Activated naive CD8-positive, alpha-beta T cell treated with anti-CD3 and anti-CD28 coated beads, Interleukin-2, amount 10 ng/mL, durations not matched to agents 7 days and 5 days (primary cell): ENCODE measurements at places on chromosomes 1 and 21. TPM values are rescaled to one million over a fixed set of nuclear protein-coding genes. Genes with fewer than 3 reads are reported as not detected.

Gene SELL
- 130 TPM for total RNA-seq

Gene PTGFR
- not detected for total RNA-seq

Gene EVA1B
- total RNA-seq = 14.1 TPM

Gene SLAMF8
- 1.8 TPM for total RNA-seq

Gene SPOCD1
- total RNA-seq = 0.36 TPM

Gene S100PBP
- 75.8 TPM for total RNA-seq

Gene MFSD2A
- total RNA-seq = 1.9 TPM

Gene CD2
- 227 TPM for total RNA-seq

Gene ELAPOR1
- 6.1 TPM for total RNA-seq

Gene LCE3D
- total RNA-seq = not detected

Gene NBPF4
- total RNA-seq = 0.20 TPM

Gene AADACL3
- not detected for total RNA-seq

- DNase-seq = no peak
These were observed 752.1 kb downstream of the NCAM2 start for GRCh38 chr21:21750124-21750825.

GRCh38 chr1:159965263-159965662 is 11.2 kb upstream of the SLAMF9 start:
- DNase-seq = no peak

- no peak for DNase-seq
These were observed 205.3 kb downstream of the PBX1 start for GRCh38 chr1:164764333-164764732.

DNA sequence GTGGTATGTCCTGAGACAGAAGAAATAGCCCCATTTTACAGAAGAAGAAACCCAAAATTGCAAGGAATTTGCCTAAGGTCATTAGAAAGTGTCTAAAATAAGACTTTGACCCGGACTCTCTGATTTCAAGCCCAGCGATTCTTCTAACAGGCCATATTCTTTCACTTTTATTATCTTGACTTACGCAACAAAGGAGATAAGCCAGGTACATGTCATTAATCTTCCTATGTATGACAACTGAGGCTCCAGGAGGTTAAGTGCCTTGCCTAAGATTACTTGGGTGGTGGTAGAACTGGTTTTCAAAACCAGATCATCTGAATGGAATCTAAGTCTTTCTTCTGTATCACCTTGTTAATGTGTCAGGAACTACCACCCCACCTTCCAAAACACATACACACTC is 124.3 kb downstream of the PBX1 start:
- DNase-seq = no peak

- DNase-seq = no peak
These were observed 15.3 kb upstream of the TGFBR3 start for GRCh38 chr1:91901231-91901630.

DNA sequence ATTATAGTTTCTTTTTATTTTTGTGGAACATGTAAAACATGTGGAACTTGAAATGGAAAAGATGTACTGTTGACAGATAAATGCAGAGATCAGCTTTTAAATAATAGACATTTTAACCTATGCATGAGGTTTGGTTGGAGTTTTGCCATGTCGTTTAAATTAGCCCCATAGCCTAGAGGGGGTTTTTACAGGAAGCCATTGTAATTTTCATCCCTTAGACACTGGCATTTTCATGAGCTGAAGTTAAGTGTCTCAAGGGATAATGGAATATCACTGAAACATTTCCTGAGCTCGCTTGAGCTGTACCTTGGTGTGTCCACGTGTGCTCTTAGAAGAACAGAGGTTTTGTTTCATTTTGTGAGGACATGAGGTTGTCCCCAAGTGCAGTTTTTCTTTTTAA is 54.2 kb downstream of the HMCN1 start:
- DNase-seq = no peak

- DNase-seq = no peak
These were observed 27.6 kb downstream of the IL10RB start for GRCh38 chr21:33293811-33294216.

GRCh38 chr1:10106756-10107475 is 74.2 kb downstream of the UBE4B start:
- DNase-seq = no peak

- no peak for DNase-seq
These were observed 49.9 kb downstream of the MAN1C1 start for GRCh38 chr1:25666460-25666859.

GRCh38 chr1:3795453-3796214 is 664 bp downstream of the LRRC47 start:
- DNase-seq = no peak

- DNase-seq = no peak
These were observed 9.0 kb upstream of the IFNGR2 start for GRCh38 chr21:33394260-33394659.

DNA sequence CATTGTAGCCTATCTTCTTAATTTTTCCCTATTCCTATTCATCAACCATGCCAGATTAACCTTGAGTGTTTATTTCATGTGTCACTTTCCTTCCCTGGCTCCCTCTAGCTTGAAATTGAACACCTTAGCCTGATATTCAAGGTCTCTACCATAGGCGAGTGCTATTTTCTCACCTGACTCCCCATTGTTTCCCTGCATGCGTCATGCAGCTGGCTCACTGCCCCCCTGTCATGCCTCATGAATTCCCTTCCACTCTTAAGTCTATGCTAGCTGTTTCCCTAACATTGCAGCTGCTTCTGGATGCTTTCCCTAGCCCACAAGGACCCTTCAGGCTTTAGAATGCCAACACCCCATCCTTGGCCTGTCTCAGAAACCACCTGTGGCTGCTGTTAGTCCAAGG is 56.7 kb upstream of the CD1D start:
- DNase-seq = no peak

GRCh38 chr1:62391369-62391971 is 45.4 kb upstream of the USP1 start:
- no peak for DNase-seq

GRCh38 chr1:215606564-215607168 is 39.6 kb downstream of the KCTD3 start:
- no peak for DNase-seq

DNA sequence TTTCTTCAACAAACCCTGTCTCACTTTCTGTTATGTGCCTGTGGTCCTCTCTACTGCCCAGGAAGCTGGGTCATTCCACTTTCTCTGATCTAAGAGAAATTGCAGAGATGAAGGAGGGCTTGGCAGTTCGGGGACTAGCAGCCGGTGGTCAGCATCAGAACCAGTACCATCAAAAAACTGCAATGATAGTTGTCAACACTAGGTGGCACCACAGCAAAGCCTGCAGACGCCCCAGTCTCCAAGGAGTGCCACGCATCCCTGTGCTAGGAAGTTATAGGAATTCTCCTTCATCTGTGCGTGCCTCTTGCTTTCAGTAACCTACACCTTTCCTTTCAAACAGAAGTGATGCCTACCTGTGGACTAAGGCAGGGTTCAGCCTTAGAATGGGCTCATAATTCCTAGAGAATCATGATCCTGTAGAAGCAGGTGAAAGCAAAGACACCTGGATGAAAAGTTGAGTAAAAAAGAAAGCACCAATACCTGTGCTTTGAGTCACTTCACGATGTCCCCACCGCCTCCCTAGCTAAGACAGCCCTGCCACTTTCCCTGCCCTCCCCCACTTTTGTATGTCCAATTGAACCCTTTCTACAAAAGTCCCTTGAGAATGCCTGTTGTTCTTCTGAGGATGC is 129.2 kb downstream of the ADAMTS1 start:
- no peak for DNase-seq

DNA sequence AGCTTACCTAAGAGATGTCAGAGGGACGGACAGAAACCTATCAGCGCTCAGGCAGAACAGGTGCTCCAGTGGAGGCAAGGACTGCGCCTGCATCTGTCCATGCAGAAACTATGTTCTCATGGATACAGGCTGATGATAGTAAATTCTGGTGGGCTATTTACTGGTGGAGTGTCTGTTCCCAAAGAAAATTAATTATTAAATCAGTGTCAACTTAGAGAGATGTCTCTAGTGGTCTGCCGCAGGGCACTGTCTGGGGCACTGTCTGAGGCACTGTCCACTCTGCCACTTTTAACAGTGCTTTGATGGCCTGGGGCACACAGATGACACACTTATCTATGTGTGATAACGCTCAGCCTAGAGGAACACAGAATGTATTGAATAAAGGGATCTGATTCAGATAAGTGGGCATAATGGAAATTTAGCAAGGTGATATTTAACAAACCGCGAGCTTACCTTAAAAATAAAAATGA is 148.1 kb downstream of the RGS7 start:
- no peak for DNase-seq

GRCh38 chr1:180927841-180928240 is 15.1 kb downstream of the KIAA1614 start:
- no peak for DNase-seq

- DNase-seq = no peak
These were observed 80.8 kb upstream of the DYNLT5 start for GRCh38 chr1:66671455-66671854.
